ENCODE measurements at places on chromosomes 6 and 20. TPM values are rescaled to one million over a fixed set of nuclear protein-coding genes. Genes with fewer than 3 reads are reported as not detected.

Gene FAM184A
- 2.7 TPM for total RNA-seq

Gene C6orf163
- 1.5 TPM for total RNA-seq

Gene TFAP2C
- not detected for total RNA-seq

DNA sequence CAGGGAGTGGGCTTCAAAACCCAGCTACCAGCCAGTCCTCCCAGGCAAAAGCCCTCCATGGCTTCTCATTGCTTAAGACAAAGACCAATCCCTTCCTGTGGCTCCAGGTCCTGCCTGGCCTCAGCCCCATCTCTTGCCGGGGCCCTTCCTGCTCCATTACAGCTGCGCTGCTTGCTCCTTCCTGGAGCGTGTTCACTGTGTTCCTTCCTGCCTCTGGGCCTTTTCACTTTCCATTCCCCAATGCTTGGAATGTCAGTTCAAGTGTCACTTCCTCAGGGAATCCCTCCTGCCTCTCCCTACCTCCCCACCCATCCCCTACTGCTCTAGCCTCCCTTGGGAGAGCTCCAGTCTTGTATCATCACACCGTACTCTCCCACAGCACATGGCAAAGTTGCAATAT is 11.1 kb upstream of the ITPR3 start:
- no peak for DNase-seq
- H3K4me1 ChIP-seq = peaks cover 2% of the 10 kb centered on the region
- no peak overlapping the region for H3K4me3 ChIP-seq
- H3K27ac ChIP-seq = peak overlapping the region; percentile 25

GRCh38 chr6:92024110-92024509 is 1395.2 kb downstream of the EPHA7 start:
- H3K36me3 ChIP-seq = no peaks in the 10 kb centered on the region
- H3K4me1 ChIP-seq = no peaks in the 10 kb centered on the region
- H3K27me3 ChIP-seq = no peaks in the 10 kb centered on the region
- no peak overlapping the region for H3K4me3 ChIP-seq
- DNase-seq = no peak
- H3K27ac ChIP-seq = no peak overlapping the region

DNA sequence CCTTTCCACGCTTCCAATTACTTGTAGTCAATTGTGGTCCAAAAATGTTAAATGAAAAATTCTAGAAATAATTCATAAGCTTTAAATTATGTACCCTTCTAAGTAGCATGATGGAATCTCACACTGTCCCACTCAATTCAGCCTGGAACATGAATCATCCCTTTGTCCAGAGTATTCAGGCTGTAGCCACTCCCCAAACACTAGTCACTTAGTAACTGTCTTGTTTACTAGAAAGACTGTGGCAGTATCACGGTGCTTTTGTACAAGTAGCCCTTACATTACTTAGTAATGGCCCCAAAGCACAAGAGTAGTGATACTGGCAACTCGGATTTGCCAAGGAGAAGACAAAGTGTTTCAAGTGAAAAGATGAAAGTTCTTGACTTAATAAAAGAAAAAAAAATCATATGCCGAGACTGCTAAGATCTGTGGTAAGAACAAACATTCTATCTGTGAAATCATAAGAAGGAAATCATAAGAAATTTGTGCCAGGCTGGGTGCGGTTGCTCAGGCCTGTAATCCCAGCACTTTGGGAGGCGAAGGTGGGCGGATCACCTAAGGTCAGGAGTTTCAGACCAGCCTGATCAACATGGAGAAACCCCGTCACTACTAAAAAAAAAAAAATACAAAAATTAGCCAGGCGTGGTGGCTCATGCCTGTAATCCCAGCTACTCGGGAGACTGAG is 168.5 kb upstream of the SIM1 start:
- no peaks in the 10 kb centered on the region for H3K27me3 ChIP-seq
- no peak for DNase-seq
- no peak overlapping the region for H3K27ac ChIP-seq
- peaks cover 24% of the 10 kb centered on the region for H3K36me3 ChIP-seq
- H3K4me1 ChIP-seq = no peaks in the 10 kb centered on the region

- no peak for DNase-seq
- peaks cover 37% of the 10 kb centered on the region for H3K4me1 ChIP-seq
- H3K27ac ChIP-seq = peak overlapping the region; percentile 99
These were observed 243.2 kb downstream of the ARID1B start for GRCh38 chr6:157020398-157020797.

DNA sequence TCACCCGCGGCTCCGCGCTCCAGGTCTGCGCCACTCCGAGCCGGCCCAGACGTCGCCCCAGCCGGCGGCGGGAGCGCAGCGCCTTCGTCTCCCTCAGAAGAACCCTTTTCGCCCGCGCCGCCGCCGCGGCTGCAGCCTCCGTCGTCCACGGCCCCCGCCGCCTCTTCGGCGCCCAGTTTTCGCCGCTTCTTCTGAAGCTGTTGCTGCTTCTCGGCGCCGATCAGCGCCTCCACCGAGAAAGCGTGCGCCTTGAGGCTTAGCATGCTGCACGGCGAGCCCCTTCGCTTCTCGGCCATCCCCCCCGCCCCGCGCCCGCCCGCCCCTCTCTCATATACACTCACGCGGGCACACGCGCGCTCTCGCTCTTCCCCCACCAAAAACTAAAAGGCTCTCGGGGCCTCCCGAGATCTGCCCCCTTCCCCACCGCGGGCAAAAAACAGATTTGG is 489 bp downstream of the TBX18 start:
- peaks cover 10% of the 10 kb centered on the region for H3K4me1 ChIP-seq
- H3K27me3 ChIP-seq = peaks cover 64% of the 10 kb centered on the region
- DNase-seq = no peak

DNA sequence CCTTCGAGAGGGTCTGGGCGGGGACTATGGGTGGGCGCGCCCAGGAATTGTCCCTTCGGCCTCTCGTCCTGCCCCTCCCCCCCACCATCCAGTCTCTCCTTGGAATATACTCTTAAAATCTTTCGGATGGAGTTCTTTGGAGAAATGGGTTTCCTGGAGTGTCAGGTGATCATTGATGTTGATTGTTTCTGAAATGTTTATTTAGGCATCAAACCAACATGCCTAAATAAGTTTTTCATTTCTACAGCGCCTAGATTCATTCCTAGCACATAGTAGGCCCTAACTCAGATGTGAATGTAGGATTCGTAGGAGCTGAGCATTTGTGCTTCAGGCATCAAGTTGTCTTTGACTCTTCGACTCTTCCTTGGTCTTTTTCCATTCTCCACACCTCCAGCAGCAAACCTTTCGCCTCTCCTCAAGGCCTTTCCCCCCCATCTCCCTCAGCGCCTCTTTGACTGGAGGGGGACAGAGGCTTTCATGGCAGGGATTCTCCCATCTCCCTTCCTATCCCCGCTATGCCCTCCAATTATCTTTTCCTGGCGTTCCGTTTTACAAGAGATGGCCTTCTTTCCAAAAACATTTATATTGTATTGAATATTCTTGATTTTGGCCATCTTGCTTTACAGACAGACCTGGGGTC is 610 bp downstream of the CASP8AP2 start:
- peaks cover 41% of the 10 kb centered on the region for H3K4me1 ChIP-seq
- H3K4me3 ChIP-seq = peak overlapping the region; percentile 99
- no peak for DNase-seq
- H3K27me3 ChIP-seq = no peaks in the 10 kb centered on the region
- H3K27ac ChIP-seq = peak overlapping the region; percentile 98

- H3K4me1 ChIP-seq = peaks cover 14% of the 10 kb centered on the region
- no peak overlapping the region for H3K4me3 ChIP-seq
- no peak overlapping the region for H3K27ac ChIP-seq
- no peaks in the 10 kb centered on the region for H3K27me3 ChIP-seq
- peak; percentile 26 for DNase-seq
These were observed 159.8 kb downstream of the ZFP64 start for GRCh38 chr20:52031563-52032303.

DNA sequence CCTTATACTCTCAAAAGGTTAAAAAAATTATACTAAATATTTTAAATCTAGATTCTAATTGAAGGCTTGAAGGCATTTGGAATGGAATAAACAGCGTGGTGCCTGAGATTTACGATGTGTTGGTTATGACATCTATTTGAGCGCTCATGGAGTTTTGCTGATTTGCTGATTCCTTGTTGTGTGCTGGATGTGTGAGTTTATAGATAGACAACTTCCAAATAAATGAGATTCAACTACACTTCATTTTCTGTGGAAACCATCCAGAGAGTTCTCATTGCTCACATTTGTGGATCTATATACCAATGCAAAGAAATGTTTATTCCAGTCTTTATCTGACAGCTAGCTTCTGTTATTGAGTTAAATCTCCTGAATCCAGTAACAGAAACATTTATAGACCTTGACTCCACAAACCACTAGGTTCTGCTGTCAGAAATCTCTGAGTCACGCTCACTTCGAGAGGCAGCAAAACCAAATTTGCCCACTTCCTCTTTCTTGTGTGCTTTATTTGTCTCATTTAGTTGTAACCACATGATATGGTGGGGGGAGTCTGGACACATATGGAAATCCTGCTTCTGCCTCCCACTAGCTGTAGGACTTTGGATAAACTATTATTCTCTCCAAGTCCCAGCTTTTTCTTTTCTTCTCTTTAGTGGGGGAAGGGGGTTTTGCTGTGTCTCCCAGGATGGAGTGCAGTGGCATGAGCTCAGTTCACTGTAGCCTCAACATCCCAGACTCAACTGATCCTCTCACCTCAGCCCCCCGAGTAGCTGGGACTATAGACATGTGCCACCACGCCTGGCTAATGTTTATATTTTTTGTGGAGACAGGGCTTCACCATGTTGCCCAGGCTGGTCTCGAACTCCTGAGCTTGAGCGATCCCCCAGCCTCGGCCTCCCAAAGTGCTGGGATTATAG is 54.5 kb downstream of the IPCEF1 start:
- no peaks in the 10 kb centered on the region for H3K36me3 ChIP-seq
- peak; percentile 65 for DNase-seq
- peaks cover 4% of the 10 kb centered on the region for H3K27me3 ChIP-seq
- H3K27ac ChIP-seq = peak overlapping the region; percentile 59

- no peak for DNase-seq
- peaks cover 3% of the 10 kb centered on the region for H3K4me1 ChIP-seq
- peak overlapping the region; percentile 13 for H3K27ac ChIP-seq
- H3K4me3 ChIP-seq = no peak overlapping the region
- H3K27me3 ChIP-seq = peaks cover 3% of the 10 kb centered on the region
These were observed 126.0 kb downstream of the RNASET2 start for GRCh38 chr6:166830185-166830890.

DNA sequence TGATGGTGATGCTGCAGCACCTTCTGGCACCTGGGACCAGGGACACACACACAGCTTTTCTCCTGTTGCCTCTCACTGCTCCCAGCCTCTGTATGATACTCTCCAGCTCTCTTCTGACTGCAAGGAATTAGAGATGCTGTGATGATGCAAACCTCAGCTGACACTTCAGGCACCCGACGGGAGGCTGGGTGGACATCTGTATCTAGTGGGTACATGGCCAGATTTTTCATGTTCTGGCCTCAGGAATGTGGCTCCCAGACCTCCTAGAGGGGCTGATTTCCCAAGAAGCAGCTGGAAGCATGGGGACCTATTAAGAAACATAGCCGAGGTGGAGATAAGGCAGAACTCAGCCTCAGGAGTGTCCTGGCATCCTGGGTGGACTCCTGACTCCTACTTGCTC is 6.8 kb upstream of the EPB41L1 start:
- no peak overlapping the region for H3K27ac ChIP-seq
- no peak for DNase-seq
- H3K4me3 ChIP-seq = no peak overlapping the region
- H3K36me3 ChIP-seq = no peaks in the 10 kb centered on the region
- H3K27me3 ChIP-seq = peaks cover 17% of the 10 kb centered on the region

Measured in activated CD8-positive, alpha-beta T cell treated with anti-CD3 and anti-CD28 coated beads, Interleukin-2, amount 10 ng/mL, durations not matched to agents 7 days and 5 days (primary cell).